ENCODE measurements at places on chromosomes 4 and X.
A peak's percentile ranks its signal among the peaks of the same experiment; 100 is the strongest.

GRCh38 chr4:39655876-39656275, 17.2 kb upstream of the SMIM14 start:
- DNase-seq: no peak

DNA sequence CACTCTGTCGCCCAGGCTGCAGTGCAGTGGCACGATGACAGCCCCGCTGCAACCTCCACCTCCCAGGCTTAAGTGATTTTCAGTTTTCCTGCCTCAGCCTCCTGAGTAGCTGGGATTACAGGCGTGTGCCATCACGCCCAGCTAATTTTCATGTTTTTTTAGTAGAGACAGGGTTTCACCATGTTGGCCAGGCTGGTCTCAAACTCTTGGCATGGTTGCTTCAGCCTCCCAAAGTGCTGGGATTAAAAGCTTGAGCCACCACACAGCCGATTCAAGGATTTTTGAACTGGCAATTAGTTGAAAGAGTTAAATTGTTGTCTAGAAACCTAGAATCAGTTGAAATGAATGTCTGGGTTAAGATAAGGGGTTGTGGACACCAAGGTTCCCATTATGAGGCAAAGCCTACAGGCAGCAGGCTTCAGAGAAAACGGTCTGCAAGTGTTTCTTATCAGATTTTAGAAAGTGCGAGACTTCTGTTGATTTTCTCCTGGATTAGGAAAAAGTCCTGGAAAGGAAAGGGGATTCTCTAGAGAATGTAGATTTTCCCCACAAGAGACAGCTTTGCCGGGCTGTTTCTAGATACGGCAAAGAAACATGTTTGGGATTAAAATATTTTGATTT, 8.3 kb upstream of the CCNI start:
- DNase-seq: no peak

DNA sequence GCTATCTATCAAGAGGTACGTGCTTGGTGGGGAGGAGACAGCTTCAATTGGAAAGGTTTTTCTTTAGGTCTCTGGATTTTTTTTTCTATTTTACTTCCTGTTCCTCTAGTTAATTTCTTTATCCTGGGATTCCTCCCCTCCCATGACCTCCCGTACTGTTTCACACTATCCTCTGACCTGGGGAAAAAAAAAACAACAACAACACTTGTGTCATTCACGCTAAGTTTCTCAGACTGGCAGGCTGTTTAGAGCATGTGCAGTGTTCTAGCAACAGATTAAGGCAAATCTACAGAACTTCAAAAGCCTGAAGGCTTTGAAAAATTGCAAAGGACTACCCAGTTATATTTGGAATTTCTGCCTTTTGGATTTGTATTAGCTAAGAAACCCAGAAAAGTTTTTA, 358.4 kb downstream of the ARHGAP24 start:
- DNase-seq: no peak

GRCh38 chr4:41573502-41574001, 35.6 kb downstream of the LIMCH1 start:
- no peak for DNase-seq

DNA sequence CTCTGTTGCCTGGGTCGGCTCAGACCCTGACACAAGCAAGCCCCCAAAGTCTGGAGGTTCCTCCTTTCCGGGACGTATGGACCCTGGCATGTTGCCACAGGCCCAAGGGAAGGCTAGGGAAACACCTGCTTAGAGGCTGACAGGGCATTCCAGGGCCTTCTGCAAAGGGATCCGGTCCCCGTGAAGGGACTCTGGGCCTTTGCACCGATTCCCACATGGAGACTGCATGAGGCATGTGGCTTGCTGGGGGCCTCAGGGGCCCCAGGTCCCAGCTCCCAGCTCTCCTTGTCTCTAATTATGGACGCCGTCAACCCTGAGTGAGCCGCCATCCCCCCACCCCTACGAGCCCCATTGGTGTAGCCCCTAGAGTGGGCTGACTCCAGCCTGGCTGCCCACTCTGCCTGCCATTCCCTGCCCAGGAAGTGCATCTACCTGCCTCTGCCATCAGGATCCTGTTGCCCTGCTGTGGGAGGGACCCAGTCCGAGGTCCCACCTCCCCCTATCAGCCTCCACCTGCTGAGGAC, 4.2 kb upstream of the RGS12 start:
- no peak for DNase-seq

DNA sequence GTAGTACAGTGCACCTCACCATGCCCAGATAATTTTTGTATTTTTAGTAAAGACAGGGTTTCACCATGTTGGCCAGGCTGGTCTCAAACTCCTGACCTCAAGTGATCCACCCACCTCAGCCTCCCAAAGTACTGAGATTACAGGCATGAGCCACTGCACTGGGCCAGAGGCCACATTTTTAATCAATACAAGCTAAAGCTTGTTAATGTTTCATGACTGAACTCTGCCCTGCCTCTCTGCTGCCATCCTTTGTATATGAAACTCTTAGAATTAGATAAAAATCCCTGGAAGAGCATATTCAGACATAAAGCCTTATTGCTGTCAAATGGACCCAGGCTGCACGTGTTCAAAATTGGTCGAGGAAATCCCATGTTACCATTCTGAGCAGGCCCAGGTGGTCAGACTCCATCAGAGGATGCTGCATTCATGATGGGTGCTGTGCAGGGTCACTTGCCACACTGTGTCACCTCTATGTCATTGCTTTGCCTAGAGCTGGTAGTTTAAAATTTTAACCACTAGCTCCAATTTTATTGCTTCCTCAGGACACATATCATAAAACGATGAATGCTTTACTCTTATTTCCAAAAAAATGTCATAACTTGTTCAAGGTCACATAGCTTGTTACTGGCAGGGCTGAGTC, 45.2 kb downstream of the LNX1 start:
- DNase-seq: no peak

DNA sequence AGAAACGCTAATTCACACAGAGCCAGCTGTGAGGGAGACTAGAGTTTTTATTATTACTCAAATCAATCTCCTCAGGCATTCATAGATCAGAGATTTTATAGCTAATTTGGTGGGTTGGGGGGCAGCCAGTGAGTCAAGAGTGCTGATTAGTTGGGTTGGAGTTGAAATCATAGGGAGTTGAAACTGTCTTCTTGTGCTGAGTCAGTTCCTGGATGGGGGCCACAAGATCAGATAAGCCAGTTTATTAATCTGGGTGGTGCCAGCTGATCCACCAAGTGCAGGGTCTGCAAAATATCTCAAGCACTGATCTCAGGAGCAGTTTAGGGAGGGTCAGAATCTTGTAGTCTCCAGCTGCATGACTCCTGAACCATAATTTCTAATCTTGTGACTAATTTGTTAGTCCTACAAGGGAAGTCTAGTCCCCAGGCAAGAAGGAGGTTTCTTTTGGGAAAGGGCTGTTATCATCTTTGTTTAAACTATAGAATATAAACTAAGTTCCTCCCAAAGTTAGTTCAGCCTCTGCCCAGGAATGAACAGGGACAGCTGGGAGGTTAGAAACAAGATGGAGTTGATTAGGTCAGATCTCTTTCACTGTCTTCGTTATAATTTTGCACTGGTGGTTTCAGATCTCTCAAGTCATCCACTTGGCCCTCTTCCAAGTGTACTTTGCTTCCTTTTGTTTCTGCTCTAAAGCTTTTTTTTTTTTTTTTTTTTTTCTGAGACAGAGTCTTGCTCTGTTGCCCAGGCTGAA, 5.4 kb upstream of the NAA11 start:
- no peak for DNase-seq

- DNase-seq: no peak
Observed at GRCh38 chr4:74777531-74777930, 16.8 kb downstream of the BTC start.

GRCh38 chr4:66956852-66957251, 588.5 kb downstream of the CENPC start:
- no peak for DNase-seq

GRCh38 chrX:47564438-47565085, 3.6 kb downstream of the ARAF start:
- DNase-seq: no peak

DNA sequence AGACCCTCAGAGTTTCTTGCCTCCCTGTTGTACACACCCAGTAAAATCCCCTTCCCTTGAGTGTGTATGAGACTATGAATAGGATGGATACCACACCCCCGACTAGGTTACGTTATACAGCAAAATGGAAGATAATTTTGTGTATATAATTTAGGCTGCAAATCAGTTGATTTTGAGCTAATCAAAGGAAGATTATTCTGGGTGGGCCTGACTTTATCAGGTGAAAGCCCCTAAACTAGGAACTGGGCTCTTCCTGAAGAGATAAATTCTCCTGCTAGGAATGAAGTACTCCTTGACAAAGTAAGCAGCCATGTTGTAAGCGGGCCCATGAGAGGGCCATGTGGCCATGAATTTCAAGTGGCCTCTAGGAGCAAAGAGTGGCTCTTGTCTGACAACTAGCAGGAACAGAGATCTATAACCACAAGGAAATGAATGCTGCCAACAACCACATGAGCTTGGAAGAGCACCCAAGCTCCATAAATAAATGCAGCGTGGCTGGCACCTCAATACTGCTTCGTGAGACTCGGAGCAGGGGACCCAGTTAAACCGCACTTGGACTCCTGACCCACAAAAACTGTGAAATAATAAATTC, 646.4 kb downstream of the IL1RAPL1 start:
- DNase-seq: no peak

DNA sequence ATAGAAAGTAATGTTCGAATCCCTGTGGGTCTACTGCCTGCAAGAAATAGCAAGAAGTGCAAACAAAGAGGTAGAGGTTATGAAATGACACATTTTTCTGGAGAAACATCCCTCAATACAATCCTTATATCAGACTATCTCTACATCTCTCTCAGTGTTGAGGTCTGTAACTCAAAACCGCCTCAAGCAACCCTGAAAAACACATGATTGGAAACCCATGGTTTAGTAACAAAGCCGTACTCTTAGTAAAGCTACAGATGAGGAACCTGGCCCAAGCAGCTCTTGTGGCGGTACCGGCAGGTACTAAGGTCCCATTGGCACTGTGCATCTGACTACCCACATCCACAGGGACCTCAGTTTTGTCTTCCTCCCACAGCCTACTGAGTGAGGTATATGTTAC, 53.9 kb downstream of the IRF2 start:
- DNase-seq: no peak

- DNase-seq: no peak
Observed at GRCh38 chrX:55142919-55143310, 54.1 kb downstream of the PAGE2 start.

- no peak for DNase-seq
Observed at GRCh38 chrX:19899217-19899788, 11.9 kb upstream of the SH3KBP1 start.

GRCh38 chr4:149796381-149796780, 19.3 kb downstream of the IQCM start:
- no peak for DNase-seq

- DNase-seq: no peak
Observed at GRCh38 chr4:169147191-169147590, 123.6 kb downstream of the SH3RF1 start.

DNA sequence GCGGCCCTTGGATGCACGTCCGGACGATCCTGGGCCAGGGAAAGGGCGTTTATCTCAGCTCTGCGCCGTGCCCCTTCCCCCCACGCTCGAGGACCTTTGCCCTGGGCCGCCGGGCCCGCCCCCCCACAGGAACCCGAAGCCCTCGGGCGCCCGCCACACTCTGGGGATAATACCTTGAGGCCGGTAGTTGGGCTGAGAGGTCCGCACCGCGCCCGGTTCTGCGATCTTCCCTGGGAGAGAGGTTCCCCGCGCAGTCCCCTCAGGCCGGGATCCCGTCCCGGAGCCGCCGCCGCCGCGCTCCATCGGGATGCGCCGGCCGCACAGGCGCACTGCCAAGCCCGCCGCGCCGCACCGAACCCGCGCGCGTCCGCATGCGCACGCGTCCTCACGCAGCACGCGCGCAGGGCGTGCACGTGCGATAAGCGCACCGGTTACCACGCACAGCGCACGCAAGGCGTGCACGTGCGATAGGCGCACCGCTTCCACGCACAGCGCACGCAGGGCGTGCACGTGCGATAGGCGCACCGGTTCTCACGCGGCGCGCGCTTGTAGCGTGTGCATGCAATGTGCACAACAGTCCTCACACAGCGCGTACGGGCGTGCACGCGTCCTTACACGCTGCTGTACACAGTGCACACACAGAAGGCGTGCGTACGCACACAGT, at the start of gene MAP7D2:
Gene MAP7D2, minus strand, starts transcription at position 331 of the 664 bp plus-strand sequence. Its CDS starts 28 bp downstream, at position 303.
- no peak for DNase-seq

- no peak for DNase-seq
Observed at GRCh38 chr4:168695288-168695687, 198.4 kb downstream of the PALLD start.

DNA sequence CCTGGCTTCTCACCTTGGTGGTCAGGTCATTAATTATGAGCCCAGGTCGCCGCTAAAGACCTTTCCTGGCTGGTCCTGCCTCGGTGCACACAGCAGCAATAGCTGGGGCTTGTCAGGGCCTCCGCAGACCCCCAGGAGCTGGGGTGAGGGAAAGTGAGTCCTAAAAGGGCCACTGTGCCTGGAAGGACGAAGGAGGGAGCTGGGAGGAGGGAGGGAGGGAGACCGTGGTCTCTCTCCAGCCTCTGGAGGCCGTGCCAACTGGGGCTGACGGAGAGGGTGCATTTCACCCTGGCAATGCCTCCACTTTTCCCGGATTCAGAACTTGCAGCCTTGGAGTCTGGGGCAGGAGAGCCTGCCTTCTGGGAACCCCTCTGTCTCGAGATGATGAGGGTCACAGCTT, 60.4 kb downstream of the CRLF2 start:
- DNase-seq: no peak

DNA sequence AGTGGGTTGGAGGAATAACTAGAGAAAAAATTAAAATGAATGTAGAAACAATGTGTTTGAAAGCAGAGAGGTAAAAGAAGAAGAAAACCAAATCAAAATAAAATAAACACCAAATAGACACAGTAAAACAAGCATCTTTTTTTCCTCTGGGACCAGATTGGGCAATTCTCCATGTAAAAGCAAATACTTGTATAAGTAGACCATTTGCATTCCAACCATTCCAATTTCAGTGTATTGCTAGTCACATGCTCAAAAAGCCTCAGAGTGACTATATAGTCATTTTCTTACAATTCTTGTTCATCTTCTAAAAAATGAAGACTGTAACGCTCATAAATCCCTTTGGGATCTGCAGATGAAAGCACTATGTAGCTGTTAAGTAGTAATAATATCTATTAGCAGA, 969.5 kb downstream of the PCDH18 start:
- DNase-seq: no peak

DNA sequence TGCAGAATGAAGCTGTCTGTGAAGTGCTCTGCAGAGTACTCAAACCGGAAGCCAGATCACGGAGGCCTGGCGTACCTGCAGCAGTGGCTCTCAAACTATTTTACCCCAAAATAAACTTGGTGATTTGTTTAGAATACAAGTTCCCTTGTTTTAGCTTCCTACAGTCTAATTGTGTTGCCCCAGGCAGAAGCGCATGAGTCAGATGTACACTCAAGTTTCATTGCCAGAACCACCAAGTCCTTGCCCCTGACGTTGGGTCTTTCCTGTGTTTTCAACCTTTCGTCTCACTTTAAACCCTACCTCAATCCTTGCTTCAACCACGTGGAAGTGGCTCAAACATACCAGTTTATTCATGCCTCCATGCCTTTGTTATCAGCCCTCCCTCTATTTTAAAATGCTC, 66.2 kb upstream of the SLC7A11 start:
- DNase-seq: no peak

GRCh38 chr4:56612282-56612681, 68.8 kb downstream of the HOPX start:
- DNase-seq: no peak

GRCh38 chrX:119635799-119636198, 29.6 kb upstream of the NKRF start:
- no peak for DNase-seq

GRCh38 chr4:1226144-1226481, 22.8 kb downstream of the CTBP1 start:
- peak; percentile 81 for DNase-seq

GRCh38 chrX:78476701-78477100, 149.3 kb upstream of the CYSLTR1 start:
- no peak for DNase-seq

GRCh38 chr4:134700251-134700650, 498.7 kb upstream of the PABPC4L start:
- no peak for DNase-seq

Measured in spleen (tissue), 13 donors.